ENCODE measurements at places on chromosomes 3 and 15.

- DNase-seq: no peak
Observed at GRCh38 chr3:191235331-191236314, 36.6 kb downstream of the OSTN start.

GRCh38 chr15:49148727-49149126 lies 6.7 kb downstream of the COPS2 start:
- no peak for DNase-seq

- DNase-seq: no peak
Observed at GRCh38 chr3:55270976-55271375, 216.1 kb downstream of the WNT5A start.

GRCh38 chr15:48899793-48900192 lies 21.9 kb downstream of the EID1 start:
- no peak for DNase-seq

- DNase-seq: no peak
Observed at GRCh38 chr3:71694358-71694999, 30.7 kb downstream of the EIF4E3 start.

DNA sequence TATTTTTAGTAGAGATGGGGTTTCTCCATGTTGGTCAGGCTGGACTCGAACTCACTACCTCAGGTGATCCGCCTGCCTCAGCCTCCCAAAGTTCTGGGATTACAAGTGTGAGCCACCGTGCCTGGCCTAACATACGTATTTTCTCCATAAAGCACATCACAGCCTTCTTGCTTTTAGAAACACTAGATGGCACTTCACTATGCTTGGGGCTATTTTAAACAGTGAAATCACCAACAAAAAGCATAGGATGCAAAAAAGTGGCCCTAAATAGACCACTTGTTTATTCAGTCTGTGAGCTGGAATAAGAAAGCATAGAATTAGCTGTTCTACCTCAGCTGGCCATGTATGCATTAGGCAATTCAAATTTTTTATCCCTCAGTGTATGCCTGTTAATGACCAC lies 46.0 kb downstream of the PRICKLE2 start:
- no peak for DNase-seq

- DNase-seq: no peak
Observed at GRCh38 chr15:40043927-40044716, 5.1 kb upstream of the SRP14 start.

DNA sequence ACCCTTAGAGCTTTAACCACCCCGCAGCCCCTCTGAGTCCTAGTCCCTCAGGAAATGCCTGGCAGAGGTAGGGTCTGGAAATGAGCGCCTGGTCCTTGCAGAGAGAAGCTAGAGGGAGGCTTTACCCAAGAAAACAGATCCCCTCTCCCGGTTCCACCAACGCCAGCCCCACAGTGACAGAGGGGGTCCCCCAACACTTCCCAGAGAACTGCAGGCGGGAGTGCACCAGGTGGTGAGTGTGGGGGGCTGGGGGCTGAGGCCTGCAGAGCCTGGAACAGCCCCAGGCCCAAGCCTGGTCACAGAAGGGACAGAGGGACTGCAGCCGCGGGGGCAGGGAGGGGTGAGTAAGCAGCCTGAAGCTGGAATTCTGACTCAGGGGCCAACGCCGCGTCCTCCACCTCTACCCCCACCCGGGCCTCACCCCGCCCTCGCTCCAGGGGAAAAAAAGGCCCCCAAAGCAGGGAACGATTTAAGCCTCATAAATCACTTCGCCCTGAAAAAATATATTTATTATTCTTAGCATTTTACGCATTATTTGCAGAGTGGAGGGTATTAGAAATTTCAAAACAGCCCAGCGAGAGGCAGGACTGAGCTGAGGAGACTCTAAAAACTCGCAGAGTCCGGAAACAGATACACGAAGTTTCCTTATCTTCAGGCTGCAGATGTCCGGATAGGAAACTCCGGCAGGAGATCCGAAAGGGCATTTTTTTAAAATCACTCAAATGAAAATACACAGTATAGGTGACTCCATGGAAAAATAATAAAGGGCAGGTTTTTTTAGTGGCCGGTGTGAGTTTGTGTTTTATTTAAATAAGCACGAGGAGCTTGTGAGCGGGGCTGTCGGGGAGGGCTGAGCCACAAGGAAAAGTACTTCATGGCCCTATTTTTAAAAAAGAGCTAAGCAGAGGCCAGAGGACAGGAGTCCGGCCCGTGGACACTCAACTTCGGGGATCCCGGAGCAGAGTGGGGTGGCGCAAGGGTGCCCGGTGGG lies 10.0 kb downstream of the GATA2 start:
- no peak for DNase-seq

DNA sequence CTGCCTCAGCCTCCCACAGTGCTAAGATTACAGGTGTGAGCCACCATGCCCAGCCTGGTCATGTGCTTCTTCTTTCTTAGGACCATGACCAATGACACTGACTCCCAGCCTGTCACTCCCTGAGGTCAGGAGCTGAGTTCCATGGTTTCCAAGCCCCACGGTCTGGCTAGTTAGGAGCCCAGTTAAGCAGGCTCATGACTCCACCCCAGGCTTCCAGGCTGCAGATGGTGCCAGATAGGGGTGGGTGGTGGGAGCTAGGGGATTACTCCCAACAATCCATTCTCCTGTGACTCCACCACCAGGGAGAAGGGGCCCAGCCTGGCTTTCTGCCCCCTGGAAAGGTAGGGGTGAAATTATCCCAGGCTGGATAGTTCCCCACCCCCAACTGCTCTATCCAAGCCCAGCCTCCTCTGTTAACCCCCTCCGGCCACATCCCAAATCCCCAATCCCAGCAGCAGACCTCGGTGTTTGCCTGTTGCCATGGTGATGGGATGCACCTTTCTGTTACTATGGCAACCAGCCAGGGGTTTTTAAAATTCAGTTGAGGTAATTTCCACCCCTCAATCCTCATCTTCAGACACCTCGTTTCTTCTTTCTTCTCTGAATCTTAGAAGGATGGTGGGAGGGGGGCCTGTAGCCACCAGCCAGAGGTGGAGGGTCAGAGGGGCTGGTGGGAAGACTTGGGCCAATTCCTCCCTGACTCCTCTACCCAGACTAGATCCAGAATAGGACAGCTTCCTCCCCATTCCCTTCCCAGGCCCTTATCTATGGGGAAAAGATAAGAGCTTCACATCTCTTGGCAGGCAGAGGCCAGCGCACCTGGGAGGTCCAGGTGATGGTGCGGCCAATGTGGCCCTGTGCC lies 22.5 kb upstream of the SEMA3F start:
- DNase-seq: no peak

- DNase-seq: no peak
Observed at GRCh38 chr3:177713928-177714900, 516.9 kb upstream of the TBL1XR1 start.

Data from stimulated activated CD8-positive, alpha-beta memory T cell treated with anti-CD3 and anti-CD28 coated beads, Interleukin-7, amount 100 ng/mL, for 4 hours (primary cell).